ENCODE measurements at places on chromosomes 2 and 18.

DNA sequence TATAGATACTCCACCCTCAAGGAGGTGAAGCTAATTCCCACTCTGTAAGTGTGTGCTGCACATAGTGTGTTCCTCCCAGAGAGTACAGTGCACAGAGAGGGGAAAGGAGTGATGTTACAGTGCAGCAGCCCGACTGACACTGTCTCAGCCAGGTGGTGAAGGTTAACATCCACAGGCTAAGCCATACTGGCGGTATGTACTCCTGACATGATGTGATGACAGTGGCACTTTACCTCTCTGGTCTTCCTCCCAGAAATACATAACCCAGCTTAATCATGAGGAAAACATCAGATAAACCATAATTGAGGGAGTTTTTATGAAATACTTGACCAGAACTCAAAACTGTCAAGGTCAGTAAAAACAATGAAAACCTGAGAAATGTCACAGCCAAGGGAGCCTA is 107.1 kb downstream of the RAB3GAP1 start:
- H3K36me3 ChIP-seq: no peaks in the 10 kb centered on the region
- H3K4me3 ChIP-seq: no peak overlapping the region
- no peaks in the 10 kb centered on the region for H3K4me1 ChIP-seq
- H3K27ac ChIP-seq: no peak overlapping the region
- H3K27me3 ChIP-seq: no peaks in the 10 kb centered on the region
- DNase-seq: no peak

DNA sequence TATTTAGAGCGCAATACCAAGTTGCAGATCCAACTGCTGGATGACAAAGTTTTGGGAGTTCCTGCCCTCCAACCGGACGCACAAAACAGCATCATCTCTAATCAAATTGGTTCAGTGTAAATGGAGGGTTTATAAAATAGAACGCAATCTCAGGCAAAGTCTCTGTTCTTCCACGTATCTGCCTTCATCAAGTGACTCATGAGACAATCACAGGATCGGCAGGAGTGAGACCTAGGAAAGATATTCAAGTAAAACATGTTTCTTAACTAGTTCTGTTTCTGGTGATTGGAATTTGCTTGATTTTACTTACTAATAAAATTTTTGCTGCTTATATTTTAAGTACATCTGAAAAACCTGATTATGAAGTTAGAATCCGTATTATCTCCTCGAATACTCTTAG is 7.6 kb downstream of the FZD5 start:
- H3K36me3 ChIP-seq: no peaks in the 10 kb centered on the region
- H3K4me1 ChIP-seq: peaks cover 1% of the 10 kb centered on the region
- no peak overlapping the region for H3K4me3 ChIP-seq
- no peak for DNase-seq
- no peak overlapping the region for H3K27ac ChIP-seq

DNA sequence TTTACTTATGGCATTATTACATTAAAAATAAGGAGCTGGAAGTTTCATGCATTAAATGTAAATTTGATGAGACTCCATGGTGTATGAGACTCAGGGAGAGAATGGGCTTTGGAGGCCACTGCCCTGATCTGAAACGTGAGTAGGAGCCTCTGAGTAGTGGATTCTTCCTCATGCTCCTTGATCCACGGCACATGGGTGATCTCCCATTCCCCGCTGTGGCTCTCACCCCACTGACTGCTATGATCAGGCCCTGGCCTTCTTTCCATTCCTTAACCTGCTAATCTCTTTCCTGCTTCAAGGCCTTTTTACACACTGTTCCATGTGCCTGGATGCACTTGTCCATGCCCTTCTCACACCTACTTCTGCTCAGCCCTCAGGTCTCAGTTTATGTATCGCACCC is 68.4 kb downstream of the SMAD7 start:
- peaks cover 31% of the 10 kb centered on the region for H3K4me1 ChIP-seq
- H3K27me3 ChIP-seq: no peaks in the 10 kb centered on the region
- no peak for DNase-seq
- H3K36me3 ChIP-seq: no peaks in the 10 kb centered on the region

DNA sequence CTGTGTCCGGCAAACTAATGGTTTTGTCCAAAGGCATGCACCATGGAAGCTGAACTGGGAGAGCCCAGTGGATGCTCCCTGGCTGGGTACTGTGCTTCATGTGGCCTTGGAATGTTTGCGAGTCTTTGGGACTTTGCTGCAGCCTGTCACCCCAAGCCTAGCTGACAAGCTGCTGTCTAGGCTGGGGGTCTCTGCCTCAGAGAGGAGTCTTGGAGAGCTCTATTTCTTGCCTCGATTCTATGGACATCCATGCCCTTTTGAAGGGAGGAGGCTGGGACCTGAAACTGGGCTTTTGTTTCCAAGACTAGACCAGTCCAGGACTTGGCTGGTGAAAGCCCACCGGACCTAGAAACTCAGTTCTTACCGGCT is 1.7 kb downstream of the MARS2 start:
- no peaks in the 10 kb centered on the region for H3K36me3 ChIP-seq
- peaks cover 31% of the 10 kb centered on the region for H3K4me1 ChIP-seq
- H3K27ac ChIP-seq: no peak overlapping the region
- H3K4me3 ChIP-seq: peak overlapping the region; percentile 93
- no peak for DNase-seq

Measured in vagina (tissue), 2 donors.